Stimulated activated CD4-positive, alpha-beta T cell treated with anti-CD3 and anti-CD28 coated beads, Interleukin-15, amount 100 ng/mL, for 1 hour (primary cell): ENCODE measurements at places on chromosomes 6 and 20.

GRCh38 chr20:8399947-8400346 lies 267.9 kb downstream of the PLCB1 start:
- DNase-seq: no peak

DNA sequence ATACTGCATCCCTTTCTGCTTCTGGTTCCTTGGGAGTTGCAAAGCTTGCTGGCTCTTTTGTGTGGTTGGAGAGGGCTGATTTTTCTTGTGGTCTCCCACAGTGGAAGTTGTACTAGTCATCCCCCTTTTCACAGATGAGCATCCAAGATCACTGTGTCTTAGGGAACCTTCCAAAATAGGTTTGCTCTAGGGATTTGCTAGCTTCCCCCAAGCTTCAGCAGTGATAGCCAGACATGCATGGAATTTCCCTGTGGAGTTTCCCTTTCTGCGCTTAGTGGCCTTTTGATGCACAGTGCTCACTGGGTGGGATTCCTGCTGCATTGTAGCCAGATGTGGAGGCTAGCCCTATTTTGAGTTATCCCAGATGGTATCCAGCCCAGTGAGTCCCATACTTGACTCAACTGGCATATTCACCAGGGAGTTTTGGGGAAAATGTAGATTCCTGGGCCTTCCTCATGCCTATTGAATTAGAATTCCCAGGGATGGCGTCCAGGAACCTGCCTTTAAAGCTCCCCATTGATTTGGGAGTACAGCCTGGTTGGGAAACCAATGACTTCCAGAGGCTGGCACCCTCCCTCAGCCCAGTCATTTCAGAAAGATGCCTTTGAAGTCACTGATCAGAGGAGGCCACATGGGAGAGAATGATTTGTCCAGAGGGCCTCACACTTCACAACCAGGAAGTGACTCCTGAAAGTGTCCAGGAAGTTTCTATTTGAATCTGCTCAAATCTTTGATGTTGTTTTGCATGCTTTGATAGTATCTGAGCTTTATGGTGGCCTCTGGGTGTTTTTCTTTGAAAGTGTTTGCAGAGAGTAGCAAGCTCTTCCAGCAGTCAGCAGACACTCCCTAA lies 25.9 kb downstream of the PPARD start:
- DNase-seq: no peak

DNA sequence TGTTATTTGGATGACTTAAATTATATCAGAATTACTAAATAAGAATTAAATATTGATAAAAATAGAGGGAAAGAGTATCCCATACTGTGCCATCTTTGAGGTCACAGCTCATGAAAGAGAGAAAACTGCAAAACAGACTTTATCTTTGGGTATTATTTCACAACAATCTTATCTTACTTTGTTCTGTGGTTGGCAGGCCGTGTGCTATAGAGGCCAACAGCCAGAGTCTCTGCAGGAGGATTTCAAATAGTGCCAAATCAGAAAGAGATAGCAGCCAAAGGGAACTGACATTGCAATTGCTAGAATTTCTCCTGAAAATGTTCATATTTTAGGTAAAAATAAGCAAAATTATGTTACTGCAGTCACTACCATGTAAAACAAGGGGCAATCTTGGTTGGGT lies 354.2 kb downstream of the GRIK2 start:
- DNase-seq: no peak

- DNase-seq: no peak
These were observed 314.1 kb downstream of the CD83 start for GRCh38 chr6:14431385-14432330.

- no peak for DNase-seq
These were observed 281.3 kb downstream of the BMP7 start for GRCh38 chr20:56985066-56985685.

DNA sequence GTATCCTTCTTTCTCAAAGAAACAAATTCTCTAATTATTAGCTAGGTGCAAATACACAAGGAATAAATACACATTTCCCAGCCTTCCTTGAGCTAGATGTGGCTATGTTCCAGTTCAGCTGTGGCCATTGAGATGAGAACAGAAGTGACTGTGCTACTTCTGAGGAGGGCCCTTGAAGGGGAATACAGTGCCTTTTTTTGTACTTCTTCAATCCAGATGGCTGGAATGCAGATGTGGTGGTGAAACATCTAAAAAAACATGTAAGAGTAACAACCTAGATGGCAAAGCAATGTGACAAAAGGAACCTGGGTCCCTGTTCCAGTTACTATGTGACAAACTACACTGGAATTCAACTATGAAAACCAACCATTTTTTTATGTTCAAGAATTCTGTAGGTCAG lies 115.4 kb upstream of the DST start:
- DNase-seq: no peak

- no peak for DNase-seq
These were observed 2.6 kb downstream of the PRSS35 start for GRCh38 chr6:83514866-83515466.

DNA sequence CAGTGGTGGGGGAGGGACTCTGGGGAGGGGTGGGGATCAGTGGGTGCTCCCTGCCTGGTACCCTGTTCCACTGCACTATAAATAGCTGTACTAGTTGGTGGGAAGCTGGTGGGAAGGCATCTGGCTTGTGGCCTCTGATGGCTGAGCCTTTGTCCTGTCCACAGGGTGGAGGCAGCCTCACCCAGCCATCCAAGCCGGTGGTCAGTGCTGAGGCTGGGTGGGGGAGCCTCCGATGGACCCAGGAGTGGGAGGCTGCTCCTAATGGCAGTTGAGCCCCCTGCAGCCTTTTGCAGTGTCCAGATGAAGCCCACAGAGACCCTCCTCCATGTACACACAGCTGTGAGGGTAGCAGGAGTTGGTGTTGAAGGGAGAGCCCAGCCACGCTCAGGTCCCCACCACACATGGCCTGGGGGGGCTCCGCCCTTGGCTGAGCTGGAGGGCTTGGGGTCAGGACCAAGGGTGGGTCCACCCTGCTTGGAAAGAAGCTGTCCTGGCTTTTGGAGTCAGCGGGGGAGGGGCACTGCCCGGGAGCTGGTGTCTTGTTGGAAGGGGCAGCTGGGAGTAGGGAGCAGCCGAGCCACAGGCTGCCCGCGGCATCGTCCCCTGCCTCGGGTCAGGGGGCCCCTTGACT lies 2.5 kb downstream of the PPDPF start:
- DNase-seq: no peak

DNA sequence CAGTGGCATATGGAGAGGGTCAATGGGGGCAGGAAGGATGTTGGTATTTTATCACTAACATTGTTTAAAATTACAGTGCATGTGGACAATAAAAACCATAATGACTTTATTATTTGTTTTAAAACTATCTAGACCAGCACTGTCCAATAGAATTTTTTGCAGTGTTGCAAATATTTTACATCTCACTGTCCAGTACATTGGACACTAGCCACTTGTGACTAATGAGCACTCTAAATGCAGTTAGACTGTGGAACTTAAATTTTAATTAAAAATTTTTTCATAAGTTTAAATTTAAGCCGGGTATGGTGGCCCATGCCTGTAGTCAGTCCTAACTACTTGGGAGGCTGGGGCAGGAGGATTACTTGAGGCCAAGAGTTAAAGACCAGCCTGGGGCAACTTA lies 101.7 kb downstream of the DTD1 start:
- no peak for DNase-seq

GRCh38 chr6:20148433-20148832 lies 63.8 kb downstream of the MBOAT1 start:
- DNase-seq: no peak

DNA sequence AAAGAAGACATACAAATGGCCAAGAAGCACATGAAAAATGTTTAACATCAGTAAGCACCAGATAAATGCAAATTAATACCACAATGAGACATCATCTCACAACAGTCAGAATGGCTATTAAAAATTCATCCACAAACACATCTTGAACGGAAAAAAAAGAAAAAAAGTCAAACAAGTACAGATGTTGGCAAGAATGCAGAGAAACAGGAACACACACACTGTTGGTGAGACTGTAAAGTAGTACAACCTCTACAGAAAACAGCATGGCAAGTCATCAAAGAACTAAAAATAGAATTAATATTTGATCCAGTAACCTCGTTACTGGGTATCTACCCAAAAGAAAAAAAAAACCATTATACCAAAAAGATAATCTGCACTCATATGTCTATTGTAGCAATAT lies 6.5 kb downstream of the STX7 start:
- DNase-seq: no peak

GRCh38 chr6:107657373-107657754 lies 166.7 kb downstream of the SCML4 start:
- DNase-seq: no peak

DNA sequence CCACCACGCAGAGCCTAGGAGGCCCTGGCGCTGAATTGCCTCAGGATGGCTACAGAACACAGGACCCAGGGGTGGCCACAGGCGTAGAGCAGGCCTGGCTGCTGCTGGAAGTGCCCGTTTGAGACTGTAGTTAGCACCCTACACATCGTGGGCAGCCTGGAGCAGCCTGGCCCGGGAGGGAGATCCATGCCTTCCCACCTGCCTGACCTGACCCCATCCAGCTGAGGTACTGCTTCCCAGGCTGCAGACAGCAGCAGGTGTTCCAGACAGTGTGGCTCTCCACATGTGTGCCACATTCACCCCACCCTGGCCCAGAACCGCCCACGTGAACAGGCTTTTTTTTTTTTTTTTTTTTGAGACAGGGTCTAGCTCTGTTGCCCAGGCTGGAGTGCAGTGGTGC lies 20.9 kb upstream of the MAP1LC3A start:
- no peak for DNase-seq

GRCh38 chr6:38688579-38689087 lies 14.3 kb downstream of the GLO1 start:
- DNase-seq: no peak
